ENCODE measurements at places on chromosomes 16 and 17.
A peak's percentile ranks its signal among the peaks of the same experiment; 100 is the strongest.

- DNase-seq: no peak
Measured at GRCh38 chr16:80277182-80277581, 263.6 kb upstream of the DYNLRB2 start.

DNA sequence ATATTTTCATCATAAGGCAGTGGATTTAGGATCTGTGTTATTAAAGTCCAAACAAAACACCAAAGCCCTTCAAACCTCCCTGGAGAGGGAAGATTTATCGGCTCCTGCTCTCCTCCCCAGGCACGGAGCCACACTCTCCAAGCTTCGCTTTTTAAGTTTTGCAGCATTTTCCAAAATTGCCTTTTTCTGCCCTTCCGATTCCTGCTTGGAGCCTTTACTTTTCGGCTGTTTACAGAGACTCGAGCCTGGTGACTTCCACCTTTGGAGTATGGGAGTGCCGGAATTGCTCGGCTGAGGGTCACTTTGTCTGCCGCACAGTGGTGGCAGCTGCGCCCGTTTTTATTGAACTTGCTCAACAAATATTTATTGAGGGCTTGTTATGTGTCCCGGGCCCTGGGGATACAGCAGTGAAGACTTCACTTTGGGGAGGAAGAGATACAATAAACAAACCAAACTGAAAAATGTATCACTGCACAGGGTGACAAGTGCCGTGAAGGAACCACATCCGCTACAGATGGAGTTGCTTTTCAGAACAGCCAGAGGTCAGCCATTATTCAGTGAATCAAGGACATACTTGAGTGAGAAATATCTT, 185.5 kb downstream of the NTN1 start:
- DNase-seq: no peak

DNA sequence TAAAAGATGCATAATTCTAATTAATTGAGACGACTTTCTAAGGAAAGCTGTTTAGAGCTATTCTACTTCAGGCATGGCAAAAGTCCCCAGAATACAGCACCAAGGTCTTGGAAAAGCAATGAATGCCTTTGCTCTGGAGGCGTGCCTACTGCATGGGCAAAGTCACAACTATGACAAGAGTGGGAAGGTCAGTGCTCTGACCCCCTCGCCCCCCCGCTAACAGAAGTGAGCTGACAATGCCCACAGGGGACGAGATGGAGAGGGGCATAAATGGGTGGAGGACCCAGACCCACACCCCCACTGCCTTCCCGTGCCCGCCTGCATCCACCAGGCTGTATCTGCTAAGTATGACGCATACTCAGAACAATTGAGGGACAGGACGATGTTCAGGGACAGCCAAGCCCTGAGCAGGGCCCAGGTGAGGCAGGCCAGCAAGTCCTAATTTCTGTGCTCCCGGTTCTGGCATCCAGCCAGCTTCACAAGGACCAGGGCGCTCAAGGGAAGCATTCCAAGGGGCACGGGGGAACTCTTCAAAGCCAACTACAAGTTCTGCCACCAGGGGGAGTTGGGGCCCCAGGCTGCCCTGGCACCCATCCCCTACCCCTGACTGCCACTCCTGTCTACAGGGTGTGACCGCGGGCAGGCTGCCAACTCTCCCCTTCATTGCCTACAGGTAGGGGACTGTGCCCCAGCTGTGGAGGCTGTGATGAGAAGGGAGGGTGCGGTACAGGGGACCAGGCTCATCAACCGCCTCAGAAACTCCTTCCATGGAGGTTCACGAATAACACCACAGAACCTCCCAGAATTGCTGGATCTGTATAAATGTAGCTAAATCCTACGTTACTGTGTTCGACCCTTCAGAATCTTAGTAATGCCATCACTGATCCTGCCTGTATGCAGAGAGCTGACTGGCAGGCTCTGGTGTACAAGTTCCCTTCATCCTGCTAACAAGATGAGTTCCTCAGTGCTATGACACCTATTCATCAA, 20.8 kb downstream of the NPRL3 start:
- DNase-seq: peak; percentile 74

DNA sequence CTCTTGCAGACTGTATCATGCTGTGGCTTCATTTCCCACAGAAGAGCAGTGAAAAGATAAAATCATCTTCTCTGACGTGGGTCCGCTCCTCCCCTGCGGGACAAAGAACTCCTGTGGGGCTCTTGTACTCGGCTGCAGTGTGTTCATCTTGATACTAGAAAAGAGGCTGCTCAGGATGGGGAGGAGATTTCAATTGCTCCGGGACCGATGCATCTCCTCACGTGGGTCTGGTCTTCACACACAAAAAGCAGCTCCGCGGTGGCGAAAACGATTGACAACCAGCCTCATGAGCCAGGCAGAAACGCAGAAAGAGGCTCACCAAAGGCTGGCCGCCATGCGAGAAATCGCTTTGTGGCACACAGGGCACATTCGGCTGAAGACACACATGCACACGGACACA, 14.4 kb upstream of the KCNJ18 start:
- DNase-seq: no peak

- no peak for DNase-seq
Measured at GRCh38 chr16:13660807-13661206, 259.1 kb upstream of the ERCC4 start.

DNA sequence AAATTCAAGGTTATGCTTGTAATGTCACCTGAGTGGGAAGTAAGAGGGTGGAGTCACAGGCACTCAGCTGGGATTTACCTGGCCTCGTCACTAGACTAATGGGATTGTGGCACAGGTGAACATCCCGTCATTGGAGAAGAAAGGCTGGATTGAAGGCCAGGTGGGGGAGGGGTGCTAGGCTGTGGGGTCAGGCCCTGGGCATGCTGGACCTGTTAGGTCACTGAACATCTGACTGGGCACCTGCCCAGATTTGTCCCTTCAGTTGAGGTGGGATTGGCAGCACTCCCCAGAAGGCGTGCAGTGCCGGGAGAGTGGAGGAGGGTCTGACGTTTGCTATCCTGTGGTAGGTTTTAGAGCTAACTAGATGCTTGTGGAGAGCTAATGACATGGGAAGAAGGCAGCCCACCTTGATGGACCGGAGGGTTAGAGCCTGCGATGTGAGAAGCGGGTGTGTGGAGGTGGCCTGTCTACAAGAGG, 161.5 kb upstream of the ZNF267 start:
- DNase-seq: no peak

- no peak for DNase-seq
Measured at GRCh38 chr16:62711797-62712196, 675.6 kb upstream of the CDH8 start.

DNA sequence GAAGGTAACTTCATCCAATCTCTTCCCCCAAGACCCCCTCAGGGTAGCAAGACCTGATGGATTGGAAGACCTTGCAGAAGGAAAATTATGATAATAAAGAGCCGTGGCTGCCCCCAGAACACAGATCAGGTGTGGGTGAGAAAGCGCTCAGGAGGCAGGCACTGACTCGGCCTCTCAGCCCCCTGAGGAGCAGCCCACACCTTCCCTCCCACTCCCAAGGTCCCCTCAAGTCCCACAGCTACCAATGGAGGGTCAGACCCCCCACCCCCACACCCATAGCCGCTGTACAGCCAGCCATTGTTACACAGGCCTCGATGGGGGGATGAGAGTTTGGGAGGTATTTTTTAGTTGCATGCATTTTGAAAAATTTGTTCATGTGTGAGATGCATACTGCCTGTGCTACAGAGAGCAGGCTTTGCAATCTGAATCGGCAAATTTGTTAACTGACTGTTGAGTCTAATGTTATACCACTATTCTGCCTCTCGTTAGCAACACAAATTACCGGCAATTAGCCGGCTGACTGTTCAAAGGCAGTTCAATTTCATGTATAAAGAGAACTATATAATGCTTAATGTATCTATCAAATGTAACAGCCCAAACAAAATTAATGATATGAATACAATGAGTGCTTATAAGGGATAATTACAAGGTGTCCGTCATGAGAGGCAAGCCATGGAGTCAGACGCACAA, 211.7 kb downstream of the C16orf78 start:
- no peak for DNase-seq
